SJSA1 (cell line): ENCODE measurements at places on chromosomes 7 and 10. TPM values are rescaled to one million over a fixed set of nuclear protein-coding genes. Genes with fewer than 3 reads are reported as not detected.

GRCh38 chr7:41890631-41891274, 187.9 kb upstream of the INHBA start:
- no peak overlapping the region for H3K4me3 ChIP-seq
- no peak overlapping the region for H3K27ac ChIP-seq
- H3K4me1 ChIP-seq = peaks cover 18% of the 10 kb centered on the region
- no peaks in the 10 kb centered on the region for H3K27me3 ChIP-seq

- H3K27ac ChIP-seq = no peak overlapping the region
- H3K27me3 ChIP-seq = no peaks in the 10 kb centered on the region
- H3K4me3 ChIP-seq = no peak overlapping the region
- no peak for DNase-seq
Measured at GRCh38 chr7:21912305-21912704, 33.4 kb downstream of the CDCA7L start.

DNA sequence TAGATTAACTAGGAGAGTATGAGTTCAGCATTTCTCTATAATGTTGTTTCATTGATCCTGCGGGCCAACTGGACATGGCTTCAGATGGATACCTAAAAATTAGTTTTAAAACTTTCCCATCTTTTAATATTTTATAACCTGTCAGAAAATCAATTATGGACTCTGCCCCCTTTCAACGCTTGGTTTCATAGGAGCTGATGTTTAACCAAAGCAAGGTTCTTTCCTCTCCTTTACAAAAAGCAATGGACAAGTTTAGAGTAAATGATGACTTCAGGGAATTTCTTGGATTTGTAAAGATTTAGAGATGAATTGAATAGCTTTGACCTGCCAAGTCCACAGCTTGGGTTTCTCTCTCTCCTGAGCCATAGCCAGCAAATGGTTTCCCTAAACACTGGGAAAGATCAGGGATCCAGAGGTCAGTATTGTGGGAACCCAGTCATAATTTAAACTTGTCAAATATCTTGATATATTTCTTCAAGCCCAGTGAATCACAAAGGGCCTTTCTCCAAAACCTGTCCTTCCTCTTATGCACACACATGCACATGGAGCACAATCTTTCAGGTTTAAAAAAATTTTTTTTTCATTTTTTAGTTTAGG, 177.1 kb downstream of the EVX1 start:
- no peaks in the 10 kb centered on the region for H3K36me3 ChIP-seq
- no peaks in the 10 kb centered on the region for H3K27me3 ChIP-seq
- H3K4me3 ChIP-seq = no peak overlapping the region
- no peaks in the 10 kb centered on the region for H3K4me1 ChIP-seq
- DNase-seq = no peak

DNA sequence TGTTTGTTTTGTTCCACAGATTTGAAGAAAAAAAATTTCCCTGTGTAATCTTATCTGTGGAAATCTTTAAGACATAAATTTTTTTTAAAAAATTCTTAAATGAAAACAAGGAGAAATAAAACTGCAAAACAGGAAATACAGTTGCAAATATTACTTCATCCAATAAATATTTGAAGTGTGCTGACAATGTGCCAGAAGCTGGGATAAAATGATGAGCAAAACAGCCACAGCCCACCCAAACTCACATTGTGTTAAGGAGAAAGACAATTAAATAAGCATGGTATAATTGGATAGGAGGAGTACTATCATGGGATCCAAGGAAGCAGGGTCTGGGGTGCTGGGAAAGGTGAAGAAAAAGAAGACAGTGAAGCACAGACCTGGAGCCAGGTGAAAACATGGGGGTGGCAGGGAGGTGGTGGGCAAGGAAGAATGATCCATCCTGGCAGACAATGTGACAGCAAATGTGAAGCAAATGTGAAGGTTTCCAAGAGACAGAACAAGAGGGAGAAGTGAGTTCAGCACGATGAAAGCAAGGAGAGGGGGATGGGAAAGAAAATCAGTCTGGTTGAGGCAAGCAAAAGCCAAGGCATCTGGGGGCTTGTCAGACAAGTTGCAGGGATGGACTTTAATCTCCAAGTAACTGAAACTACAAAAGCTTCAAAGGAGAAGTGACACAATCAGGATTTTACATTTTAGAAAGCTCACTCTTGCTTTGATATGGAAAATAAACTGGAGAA, 135.9 kb downstream of the HIBADH start:
- H3K4me3 ChIP-seq = no peak overlapping the region
- peaks cover 43% of the 10 kb centered on the region for H3K36me3 ChIP-seq

LRRD1 gene
- not detected in 2 replicates for total RNA-seq

TMEM209 gene
- total RNA-seq = 15.6 and 24.6 TPM in 2 replicates

MKX gene
- not detected in 2 replicates for total RNA-seq

RTKN2 gene
- total RNA-seq = 3.3 and 6.5 TPM in 2 replicates

CHAT gene
- not detected in 2 replicates for total RNA-seq
